B cell (primary cell): ENCODE measurements at places on chromosomes 12 and 14.
A peak's percentile ranks its signal among the peaks of the same experiment; 100 is the strongest.

DNA sequence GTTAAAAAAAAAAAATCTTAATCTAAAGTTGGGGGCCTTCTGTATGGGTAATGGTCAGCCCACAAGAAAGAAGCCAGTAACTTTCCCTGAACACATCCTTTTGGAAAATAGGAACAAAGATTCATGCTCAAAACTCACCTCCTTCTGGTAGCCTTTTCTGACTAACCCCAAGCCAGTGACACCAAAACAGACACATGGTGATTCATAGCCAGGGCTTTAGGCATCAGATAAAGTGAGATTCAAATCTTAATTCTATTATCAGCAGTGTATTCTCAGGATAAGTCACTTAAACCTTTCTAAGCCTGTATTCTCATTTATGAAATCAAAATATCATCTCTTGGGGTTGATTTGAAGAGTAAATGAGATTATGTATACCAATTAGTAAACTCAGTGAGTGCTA lies 4.9 kb downstream of the ATP5MC2 start:
- no peak for DNase-seq

DNA sequence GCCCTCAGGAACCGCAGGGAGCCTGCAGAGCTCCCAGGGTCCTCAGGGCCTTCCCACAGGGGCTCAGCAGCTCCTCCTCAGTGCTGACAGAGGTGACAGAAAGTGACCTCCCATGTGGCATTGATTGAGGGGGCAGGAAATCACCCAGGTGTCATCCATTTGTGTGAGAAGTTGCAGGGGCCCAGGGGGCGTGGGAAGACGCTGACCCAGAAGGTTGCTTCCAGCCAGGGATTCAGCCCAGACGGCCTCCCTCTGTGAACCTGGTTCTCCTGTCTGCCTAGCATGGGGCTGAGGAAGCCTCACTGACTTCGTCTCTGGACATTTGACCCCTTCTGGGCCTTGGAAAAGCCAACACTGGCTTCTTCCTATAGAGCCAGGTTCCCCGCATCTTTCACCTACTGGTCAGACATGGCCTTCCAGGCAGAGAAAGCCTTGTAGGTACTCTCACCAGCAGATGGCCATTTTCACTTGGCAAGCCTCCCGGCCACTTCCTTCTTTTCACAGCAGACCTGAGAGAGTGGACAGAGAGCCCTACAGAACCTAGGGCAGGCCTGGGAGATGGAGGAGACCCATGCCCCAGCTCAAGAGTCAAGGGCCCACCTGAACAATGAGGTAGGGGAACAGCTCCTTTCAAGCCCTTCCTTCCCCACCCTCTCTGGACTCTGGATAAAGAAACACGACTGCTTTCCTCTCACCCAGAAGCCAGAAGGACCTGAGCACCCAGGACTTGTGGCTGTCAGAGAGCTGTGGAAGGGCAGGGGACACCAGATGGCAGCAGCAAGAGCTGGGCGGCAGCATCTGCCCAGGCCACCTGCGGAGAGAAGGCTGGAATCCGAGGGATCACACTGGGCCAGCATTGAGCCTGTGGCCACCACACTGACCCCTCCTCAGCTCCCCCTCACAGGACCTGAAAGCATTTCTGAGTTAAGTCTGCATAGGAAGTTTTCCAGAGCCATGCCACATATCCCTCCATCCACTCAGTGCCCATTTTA lies 377.8 kb downstream of the DPF3 start:
- no peak for DNase-seq

DNA sequence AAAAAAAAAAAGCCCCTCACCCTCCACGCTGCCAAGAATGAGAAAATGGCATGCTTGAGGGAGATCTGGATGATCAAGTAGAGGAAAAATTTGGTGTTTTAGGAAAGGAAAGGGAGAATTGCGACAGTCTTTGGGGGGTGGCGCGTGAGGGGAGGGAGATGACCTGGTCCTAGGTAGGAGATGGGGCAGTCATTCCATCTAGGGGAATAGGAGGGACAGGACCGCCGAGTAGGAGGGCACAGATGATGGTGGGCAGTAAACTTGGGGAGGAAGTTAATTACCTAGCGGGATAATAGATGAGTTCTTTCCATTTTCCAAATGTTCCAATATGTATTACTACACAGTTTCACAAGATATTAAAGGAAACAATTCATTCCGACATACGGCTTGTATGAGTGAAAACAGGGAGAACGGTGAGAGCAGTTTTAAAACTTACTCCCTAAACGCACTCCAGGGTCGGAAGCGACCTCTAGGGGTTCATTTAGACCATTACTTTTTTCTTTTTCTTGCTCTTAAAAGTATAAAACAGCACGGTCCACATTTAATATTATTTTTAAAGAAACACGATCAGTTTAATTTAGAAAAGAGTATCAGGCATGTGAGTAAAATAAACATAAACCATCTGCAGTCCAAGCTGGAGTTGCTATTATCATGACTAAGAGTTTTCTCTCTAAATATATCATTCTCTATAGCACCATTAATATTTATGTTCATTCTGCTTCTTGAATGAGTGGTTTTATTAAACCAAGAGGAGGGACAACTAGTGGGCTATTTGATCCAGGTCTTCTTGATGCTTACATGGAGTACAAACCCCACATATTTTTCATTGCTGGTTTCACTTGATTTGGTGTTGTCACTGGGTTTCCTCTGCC lies 3.0 kb upstream of the FNTB start:
- DNase-seq, result peak; percentile 62

- peak; percentile 13 for DNase-seq
These were observed 5.7 kb downstream of the AHNAK2 start for GRCh38 chr14:104972301-104973134.

GRCh38 chr14:97788364-97788763 lies 991.2 kb downstream of the VRK1 start:
- DNase-seq, result no peak

GRCh38 chr14:68708343-68708742 lies 84.5 kb downstream of the ZFP36L1 start:
- no peak for DNase-seq

DNA sequence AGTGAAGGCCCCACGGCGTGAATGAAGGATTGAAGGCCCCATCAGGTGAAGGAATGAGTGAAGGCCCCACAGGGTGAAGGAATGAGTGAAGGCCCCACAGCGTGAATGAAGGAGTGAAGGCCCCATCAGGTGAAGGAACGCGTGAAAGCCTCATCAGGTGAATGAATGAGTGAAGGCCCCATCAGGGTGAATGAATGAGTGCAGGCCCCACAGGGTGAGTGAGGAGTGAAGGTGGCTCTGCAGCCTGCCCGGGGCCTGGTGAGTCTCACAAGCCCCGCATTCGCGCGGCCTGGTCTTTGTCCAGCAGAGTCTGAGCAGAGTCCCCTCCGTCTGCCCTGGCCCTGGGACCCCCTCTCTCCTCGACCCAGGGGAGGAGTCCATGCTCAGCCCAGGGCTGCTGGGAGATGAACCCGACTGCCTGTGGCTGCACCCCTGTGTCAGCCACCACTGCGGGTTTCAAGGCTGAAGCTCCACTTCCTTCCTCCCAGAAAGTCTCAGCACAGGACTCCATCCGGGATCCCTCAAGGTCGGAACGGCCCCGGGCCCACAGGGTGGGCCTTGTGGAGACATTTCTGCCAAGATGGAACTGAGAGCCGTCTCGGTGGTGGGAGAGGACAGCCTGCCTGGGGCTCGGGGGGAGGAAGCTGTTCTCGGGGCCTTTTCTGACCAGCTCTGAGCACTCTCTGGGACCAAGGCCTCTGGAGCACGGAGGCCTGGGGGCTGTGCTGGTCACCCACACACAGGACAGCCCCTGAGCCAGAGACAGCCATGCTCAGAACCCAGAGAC lies 37.4 kb upstream of the TMEM179 start:
- DNase-seq, result peak; percentile 19

GRCh38 chr12:68953536-68953935 lies 20.6 kb upstream of the CPM start:
- no peak for DNase-seq

GRCh38 chr12:94073441-94074051 lies 74.8 kb upstream of the PLXNC1 start:
- DNase-seq, result no peak

DNA sequence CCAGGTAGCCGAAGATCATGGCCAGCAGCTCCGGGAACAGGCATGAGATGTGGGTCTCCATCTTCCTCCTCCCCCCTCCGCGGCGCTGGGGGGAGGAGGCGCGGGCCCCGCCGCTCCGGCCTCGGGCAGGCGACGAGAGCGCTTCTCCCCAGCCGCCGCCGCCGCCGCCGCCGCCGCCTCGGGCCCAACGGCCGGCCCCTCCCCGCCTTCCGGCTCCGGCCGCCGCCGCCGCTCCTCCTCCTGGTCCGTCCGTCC lies 448 bp downstream of the FBXL14 start:
- peak; percentile 87 for DNase-seq

DNA sequence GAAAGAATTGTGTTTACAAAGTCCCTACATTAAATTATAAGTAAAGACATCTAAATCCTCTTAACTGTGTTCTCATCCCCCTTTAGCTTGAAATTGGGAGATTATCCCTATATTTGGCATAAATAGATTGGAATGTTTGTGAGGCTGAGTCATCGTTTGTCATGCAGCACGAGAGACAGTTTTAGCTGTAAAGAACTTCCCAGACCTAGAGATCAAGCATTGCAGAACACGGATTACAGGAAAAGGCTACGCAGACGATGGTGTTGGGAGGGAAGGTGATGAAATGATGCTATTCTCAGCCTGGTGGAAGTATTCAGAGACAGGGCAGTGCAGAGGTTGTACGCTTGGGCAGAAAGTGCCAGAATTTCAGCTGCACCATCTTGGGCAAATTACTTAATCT lies 93.8 kb downstream of the PTPRB start:
- DNase-seq, result no peak

DNA sequence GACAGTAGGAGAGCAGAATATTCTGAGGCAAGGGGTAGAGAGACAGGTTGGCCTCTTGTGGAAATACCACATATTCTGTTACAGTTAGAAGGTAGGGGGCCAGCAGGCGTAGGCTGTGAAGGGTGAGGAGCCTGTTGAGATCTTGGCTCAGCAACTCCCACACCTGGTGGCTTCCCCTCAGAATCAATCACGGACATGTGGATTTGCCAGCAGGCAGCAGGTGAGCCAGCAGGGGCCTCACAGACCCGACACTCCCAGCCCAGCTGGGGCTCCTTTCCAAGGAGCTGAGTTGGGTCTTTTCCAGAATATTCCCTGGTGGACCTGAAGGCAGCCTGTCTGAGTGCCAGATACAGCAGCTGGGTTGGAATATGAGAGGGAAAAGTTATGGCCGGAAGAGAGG lies 150.0 kb upstream of the CRY1 start:
- DNase-seq, result no peak

- no peak for DNase-seq
These were observed 39.3 kb upstream of the DDX11 start for GRCh38 chr12:31034372-31034771.

DNA sequence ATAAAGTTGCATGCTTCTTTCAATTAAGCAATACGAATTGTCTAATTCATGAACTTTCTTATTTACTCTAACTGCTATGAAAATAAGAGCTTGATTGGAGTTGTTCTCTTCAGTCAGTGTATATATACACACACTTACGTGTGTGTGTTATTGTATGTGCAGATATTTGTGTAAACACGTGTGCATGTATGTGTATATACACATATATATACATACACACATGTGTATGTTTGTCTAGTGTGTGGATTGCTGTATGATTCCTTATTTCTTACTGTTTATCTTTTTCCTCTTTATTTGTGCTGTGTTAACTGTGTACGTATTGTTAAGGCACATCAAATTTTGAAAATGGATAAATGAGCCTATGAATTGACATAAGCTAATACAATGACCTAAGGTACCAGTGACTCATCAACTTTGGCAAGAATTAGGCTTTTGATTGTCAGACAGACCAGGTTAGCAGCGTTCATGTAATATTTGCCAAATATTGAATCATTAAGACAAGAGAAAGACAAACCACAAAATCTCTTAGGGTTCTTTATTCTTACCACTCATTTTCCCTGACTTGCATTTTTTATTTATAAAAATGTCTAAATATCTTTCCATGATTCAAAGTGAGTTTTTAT lies 423.9 kb downstream of the SOX5 start:
- no peak for DNase-seq

DNA sequence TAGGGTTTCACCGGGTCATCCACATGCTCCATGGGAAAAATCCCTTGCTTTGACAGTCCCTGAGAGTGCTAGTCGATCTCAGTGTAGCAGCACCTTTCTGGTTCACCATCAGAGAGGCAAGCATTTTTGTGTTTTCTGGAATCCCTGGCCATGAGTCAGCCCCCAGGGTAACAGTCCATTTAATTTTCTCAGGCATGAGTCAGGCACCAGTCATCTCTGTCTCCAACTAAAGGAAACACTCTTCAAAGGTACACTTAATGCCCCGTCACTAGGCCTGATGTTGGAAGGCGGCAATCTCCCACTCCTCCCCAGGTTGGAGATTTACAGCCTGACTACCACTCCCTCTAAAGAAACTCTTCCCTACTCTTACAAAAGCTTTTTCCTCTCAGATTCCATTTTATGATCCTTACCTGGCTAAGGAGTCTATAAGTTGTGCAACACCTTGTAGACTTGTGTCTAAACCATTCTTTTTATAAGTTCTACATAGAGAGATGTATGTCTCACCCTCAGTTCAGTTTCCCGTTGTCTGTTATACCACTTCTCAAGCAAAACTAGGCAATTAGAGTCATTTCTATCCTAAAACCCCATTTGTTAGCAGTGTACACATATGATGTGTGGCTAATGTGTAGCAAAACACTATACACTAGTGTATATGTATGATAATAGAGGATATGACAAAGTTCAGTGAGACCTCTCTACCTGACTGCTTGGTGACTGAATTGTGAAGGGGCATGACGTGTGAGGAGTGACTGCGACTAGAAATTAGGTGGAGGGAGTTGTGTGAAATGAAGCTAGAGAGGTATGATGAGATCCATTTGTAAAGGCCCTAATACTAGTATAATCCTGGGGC lies 24.6 kb downstream of the TMEM19 start:
- DNase-seq, result no peak

DNA sequence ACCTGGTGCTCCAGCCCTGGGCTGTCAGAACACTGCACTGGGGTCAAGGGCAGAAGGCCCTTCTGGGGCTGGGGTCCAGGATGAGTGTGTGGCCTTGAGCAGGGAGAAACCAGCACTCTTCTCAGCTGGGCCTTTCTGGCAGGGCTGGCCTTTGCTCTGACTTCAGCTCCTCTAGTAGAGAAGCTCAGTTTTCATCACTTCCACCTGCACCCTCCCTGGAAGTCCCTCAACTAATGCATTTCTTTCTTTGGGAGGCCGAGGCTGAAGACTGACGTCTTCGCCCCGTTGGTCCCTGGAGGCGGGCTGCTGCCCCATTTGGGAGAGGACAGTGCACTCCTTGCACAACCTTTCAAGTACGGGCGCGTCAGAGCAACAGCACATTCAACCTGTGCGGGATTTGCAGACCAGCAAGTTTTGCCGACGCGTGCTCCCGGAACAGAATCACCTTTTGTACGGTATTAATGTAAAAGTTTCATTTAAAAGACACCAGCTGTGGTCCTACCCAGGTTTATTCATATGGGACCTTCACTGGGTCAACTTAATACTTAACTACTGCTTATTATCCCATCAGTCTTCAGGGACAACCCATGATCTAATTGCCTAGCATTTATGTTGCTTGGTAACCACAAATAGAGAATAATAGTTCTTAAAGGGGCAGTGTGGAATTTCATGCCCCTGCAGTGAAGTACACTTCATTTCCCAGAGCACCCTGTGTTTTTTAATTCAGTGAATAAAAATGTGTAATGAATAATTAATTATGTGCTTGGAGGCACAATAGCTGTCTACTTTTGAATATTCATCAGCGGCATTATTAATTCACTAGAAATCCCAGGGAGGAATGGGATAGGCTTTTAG lies 134.8 kb upstream of the VRK1 start:
- DNase-seq, result no peak

GRCh38 chr14:34569750-34570149 lies 30.2 kb upstream of the EAPP start:
- no peak for DNase-seq
